ENCODE measurements at places on chromosomes 12 and 14.

- DNase-seq = no peak
Observed at GRCh38 chr12:106714926-106715325, 59.6 kb upstream of the RIC8B start.

- peak; percentile 13 for DNase-seq
Observed at GRCh38 chr12:356276-356988, 32.7 kb downstream of the KDM5A start.

DNA sequence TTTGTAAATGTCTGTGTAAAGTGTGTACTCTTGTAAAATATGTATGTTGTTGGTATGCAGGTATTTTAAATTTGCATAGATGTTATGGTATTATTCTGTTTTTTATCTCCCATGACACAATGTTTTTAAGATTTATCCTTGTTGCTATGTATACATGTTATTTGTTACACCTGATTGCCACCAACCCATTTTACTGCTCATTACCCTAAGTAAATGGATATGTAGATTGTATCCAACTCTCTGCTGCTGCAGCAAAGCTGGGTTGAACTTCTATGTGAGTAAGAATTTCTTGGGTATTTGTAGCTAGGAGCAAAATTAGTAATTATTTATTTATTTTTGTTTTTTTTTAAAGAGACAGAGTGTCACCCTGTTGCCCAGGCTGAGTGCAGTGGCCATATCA is 6.2 kb downstream of the APAF1 start:
- DNase-seq = no peak

DNA sequence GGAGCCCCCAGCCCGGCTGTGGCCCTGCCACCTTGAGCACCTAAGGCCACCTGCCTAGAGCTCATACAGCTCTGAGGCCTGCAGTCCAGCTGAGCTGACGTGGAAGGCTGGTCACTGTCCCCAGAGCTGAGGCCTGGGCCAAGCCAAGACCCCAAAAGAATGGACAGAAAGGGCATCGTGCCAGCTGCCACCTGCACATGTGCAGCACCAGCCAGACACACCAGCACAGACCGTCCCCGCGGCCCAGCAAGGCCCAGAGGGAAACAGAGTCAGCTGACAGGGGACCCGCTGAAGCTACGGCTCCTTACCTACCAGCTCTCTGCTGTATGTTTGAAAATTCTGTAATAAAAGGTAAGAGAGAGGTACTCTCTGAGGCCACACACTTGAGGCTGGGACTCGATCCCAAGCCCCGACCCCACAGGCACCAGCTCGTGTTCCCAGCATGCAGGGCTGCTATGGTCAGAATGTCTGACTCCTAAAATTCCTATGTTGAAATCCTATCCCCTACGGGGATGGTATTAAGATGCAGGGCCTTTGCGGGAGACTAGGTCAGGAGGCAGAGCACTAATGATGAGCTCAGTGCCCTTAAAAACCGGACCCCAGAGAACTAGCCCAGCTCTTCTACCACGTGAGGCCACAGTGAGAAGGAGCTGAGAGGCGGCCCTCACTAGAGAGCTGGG is 25.4 kb downstream of the BRF1 start:
- no peak for DNase-seq

GRCh38 chr12:26648066-26648465 is 184.9 kb downstream of the ITPR2 start:
- DNase-seq = no peak

DNA sequence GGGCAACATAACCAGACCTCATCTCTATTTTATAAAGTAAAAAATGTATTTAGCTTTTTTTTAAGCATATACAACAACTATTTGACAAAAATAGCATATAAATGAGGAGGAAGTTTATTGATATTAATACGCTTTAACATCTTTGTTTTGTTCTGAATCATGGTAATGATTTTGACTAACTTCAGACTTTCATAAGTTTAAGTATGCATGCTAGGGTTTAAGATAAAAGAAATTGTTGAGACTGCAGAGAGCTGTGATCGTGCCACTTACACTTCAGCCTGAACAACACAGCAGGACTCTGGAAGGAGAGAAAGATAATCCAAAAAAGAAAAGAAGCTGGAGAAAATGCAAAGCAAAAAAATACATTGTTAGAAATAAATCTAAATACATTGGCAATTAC is 87.9 kb upstream of the AEBP2 start:
- no peak for DNase-seq

DNA sequence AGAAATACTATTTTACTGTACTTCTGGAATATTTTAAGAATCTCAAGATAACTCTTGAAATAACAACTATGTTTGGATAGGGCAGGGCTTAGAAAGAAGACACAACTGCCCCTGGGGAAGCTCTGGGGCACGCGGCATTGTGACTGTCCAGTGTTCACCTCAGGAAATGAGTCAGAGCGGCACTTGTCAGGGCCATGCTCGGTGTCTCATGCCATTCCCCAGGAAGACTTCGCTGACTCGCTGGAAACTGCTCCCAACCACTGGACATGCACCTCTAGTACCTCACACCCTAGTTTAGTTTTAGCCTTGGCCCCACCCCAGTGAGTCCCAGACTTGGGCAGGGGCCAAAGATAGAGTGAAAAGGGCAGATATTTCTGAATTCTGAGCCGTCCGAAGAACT is 192.0 kb downstream of the TTC7B start:
- DNase-seq = peak; percentile 53

- no peak for DNase-seq
Observed at GRCh38 chr14:61599942-61600341, 95.4 kb upstream of the HIF1A start.

Data from urothelium cell line (cell line).